ENCODE measurements at places on chromosomes 6 and 20.

- DNase-seq: no peak
These were observed 1.8 kb downstream of the RBCK1 start for GRCh38 chr20:409697-410559.

- DNase-seq: no peak
These were observed 32.1 kb downstream of the SNAI1 start for GRCh38 chr20:50014570-50015562.

DNA sequence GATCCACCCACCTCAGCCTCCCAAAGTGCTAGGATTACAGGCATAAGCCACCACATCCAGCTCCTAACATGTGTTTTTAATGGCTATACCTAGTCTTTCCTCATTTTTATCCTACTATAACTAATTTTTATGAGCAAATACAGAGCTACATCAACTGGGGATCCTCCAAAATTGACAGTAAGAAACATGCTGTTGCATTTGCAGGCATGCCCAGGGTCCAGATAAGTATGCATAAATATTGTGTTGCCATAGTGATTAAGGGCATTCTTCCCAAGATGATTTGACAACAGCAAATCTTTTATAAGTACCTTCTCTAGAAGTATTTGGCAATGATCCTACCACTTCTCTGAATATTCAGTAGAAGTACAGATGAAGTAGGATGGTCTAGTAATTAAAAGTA lies 41.9 kb upstream of the MOXD1 start:
- no peak for DNase-seq

DNA sequence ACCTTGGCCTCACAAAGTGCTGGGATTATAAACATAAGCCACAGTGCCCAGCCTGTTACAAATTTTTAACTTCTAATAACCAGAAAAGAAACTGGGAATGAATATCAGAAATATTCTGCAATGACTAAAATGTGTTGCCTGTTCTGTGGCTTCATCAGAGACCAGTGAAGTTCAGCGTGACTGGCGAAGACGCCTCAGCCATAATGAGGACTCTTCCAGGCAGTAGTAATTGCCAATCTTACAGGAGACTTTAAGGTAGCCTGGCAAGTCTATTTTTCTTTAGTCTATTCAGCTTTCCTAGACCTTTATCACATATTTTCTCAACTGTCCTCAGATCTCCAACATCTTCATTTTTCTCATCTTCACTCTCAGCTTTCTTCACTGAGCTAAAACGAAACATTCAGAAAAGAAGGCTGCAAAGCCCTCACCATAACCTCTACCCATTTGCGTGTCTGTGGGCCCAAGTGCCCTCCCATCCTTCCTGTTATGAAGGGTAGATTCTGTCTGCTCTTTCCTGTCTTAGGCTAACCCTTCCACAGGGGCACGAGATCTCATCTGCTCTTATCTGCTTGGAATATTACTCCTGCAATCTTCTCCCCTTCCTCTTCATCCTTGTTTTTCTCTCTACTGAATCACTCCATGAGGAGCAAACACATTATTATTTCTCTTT lies 42.0 kb upstream of the OLIG3 start:
- DNase-seq: no peak

Measured in NAMALWA (cell line).